Right lung (tissue), 10 donors: ENCODE measurements at places on chromosomes 13 and 19.

- DNase-seq, result peak; percentile 15
Observed at GRCh38 chr19:55703790-55704215, 28.8 kb downstream of the EPN1 start.

DNA sequence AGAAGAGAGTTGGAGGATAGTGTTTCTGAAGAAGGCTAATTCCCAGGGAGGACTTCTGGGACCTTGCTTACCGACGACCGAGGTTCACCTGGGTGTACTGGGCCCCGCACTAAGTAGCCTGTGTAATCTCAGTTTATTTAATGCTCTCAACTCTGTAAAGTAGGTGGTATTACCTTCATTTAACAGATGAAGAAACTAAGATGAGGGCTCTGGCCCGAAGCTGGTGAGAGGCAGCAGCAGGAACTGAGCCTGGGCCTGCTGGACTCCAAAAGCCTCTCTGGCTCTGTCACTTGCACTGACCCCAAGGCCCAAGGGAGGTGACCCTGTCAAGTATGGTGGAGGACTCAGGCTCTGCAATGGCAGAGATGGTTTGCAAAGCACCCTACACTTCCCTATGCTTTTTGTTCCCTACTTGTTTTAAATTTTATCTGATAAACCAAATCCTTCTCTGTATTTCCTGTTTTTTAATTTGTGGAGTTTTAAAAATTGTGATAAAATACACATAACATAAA lies 50.6 kb downstream of the GGACT start:
- no peak for DNase-seq

DNA sequence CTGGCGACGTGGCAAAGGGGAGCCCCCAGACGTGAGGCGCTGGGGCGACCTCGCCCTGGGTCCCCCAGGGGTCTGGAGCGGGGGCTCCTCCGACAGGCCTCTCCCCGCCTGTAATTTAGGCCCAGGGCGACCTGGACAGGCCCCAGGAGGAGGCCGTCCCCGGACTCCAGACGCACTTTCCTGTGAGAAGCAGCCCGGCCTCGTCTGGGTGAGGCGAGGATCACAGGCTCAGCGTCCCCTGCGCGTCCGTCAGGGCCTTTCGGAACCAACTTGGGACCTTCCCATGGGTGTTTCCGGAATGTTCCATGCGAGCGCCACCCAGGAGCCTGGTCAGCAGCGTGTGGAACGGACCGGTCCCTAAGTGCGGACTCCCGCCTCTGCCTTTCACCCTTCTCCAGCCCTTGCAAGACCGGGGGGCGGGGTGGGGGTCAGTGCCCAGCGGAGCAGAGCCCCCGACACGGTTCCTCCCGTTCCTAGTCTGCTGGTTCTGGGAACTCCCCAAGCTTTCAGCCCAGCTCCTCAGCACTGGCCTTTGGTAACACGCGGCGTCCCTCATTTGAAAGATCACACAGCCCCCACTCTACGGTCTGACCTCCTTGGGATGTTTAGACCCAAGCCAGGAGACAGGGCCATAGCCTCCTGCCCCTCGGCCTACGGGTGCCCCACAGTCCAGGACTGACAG lies 1.1 kb upstream of the GRTP1 start:
- DNase-seq, result no peak

DNA sequence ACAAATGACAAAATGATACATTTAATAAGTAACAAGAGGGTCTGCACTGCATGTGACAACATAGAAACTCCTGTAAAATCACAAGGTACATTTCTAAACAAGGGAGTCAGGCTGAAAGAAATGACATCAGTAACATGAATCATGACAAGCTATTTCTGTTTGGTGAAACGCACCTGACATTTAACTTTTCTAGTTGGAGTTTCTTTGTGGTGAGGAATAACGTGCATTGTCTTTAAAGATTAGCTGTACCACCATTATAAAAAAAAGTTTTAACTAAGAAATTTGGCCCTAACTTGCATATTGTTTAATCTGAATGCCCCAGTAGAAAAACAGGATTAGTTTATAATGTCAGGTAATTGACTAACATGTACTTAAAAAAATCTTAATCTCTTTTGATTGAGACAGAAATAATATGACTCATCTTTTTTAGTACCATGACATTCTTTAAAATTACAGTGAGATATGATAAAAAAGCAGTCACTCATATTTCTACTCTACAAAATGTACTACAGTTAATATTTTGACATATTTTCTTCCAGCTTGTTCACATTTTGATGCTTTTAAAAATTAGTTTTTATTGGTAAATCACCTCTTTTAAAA lies 418.2 kb downstream of the KLF12 start:
- DNase-seq, result no peak

- DNase-seq, result no peak
Observed at GRCh38 chr19:23160766-23161165, 43.9 kb downstream of the ZNF730 start.

DNA sequence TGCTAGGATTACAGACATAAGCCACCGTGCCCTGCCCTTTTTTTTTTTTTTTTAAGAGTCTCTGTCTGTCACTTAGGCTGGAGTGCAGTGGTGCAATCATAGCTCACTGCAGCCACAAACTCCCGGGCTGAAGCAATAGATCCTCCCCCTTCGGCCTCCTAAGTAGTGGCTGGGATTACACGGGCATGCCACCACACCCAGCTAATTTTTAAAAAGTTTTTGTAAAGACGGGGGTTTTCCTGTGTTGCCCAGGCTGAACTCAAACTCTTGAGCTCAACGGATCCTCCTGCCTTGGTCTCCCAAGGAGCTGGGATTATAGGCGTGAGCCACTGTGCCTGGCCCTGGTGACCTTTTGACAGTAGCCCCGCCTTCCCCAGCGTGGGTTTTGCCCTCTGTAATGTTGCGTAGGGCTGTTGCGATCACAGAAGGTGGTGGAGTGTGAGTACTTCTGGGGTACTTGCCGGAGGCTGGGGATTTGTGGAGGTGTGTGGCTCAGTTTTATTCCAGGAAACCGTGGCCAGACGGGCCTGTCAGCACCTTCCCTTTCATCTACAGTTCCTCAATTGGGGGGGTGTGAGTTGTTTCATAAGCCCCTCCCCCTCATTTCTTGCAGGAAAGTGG lies 11.6 kb upstream of the RETN start:
- no peak for DNase-seq
